ENCODE measurements at places on chromosomes 7 and 10.

DNA sequence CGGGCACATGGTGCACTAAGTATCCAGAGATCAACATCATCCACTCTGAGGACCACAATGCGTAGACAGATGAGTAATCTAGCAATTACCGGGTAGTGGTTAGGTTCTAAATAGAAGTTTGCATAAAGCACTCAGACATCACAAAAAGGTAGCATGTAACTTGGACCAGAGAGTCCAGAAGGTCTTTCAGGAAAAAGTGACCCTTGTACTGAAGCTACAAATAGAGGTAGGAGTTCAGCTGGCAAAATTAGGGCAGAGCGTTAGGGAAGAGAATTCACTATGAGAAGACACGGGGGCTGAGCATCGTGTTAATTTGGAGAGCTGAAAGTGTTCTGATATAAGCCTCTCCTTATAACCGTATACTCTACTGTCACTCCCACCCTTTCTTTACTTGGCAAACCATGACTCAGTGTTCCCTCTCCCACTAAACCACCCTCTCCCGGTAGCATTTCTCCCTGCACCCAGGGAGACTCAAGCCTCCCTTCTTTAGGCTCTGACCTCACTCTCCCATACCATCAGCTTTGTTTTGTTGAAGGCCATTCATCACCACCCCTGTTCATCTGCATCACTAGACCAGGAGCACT lies 222.2 kb upstream of the FZD1 start:
- no peak for DNase-seq

DNA sequence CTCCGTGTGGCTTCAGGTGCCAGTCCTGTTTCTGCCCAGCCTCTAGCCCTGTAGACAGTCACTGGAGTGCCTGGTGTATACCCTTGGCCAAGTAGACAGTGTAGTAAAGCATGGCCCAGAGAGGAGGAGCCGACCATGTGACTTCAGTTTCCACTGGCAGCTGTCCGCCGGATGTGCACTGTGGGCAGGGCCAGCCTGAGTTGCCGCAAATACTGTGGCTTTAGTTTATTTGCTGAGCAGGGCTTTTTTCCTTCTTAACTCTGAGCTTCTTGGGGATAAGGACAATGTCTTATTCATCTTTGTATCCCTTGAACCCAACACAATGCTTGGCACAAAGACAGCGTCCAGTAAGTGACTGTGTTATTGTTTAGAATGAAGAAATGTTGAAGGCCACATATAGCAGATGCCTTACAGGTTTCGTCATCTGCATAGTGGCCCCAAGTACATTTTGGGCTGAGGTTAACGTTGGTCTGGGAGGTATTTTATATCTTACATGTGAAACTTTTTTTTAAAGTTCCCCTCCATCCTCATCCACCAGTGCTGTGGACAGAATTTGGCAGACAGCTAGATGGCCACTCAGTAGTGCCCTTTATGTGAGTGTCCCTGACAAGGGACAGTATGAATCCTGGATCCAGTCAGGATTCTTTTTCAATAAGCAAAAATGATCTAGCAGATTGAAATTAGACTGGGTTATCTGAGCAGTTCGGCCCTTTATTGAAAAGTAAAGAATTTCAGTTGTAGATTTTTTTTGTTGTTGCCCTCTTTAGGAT lies 40.6 kb downstream of the CYP17A1 start:
- no peak for DNase-seq

- no peak for DNase-seq
Observed at GRCh38 chr7:89238156-89238555, 442.6 kb upstream of the TEX47 start.

GRCh38 chr7:35894721-35895120 lies 93.9 kb downstream of the SEPTIN7 start:
- no peak for DNase-seq

- no peak for DNase-seq
Observed at GRCh38 chr7:128962899-128963298, 25.2 kb downstream of the IRF5 start.

GRCh38 chr10:103450201-103450695 lies 1.9 kb downstream of the CALHM2 start:
- no peak for DNase-seq

DNA sequence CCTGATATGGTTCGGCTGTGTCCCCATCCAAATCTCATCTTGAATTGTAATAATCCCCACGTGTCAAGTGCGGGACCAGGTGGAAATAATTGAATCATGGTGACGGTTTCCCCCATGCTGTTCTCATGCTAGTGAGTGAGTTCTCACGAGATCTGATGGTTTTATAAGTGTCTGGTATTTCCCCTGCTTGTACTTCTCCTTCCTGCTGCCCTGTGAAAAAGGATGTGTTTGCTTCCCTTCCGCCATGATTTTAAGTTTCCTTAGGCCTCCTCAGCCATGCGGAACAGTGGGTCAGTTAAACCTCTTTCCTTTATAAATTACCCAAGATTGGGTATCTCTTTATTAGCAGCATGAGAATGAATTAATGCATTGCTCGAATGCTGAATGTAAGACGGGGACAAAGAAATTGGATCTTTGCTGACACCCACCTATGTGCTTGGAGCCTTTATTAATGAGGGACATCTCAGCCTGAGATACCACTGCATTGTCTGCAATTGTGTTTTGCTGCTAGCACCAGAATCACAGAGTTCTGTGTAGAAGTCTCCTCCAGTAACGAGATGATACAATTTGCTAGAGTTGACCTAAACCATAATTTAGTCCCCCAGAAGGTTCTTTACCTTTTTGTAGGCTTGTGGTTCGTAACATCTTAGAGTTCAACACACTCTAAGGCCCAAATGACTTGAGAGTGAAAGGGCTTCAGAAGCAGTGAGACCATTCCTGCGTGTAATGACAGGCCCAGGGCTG lies 28.6 kb downstream of the SLC35B4 start:
- DNase-seq: no peak

- no peak for DNase-seq
Observed at GRCh38 chr7:22137466-22137865, 191.8 kb upstream of the CDCA7L start.

- no peak for DNase-seq
Observed at GRCh38 chr7:92517631-92518030, 10.7 kb downstream of the PEX1 start.

DNA sequence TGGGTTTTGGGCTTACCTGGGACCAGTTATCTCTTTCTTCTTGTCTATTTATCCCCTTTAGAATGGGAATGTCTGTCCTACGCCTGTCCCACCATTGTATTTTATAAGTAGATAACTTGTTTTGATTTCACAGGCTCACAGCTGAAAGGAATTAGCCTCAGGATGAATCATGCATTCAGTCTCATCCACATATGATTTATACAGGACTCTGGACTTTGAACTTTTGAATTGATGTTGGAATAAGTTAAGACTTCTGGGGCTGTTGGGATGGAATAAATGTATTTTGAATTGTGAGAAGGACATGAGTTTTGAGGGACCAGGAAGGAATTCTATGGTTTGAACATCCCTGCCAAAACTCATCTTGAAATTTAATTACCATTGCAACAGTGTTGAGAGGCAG lies 112.6 kb downstream of the AMPH start:
- DNase-seq: no peak

- no peak for DNase-seq
Observed at GRCh38 chr10:132990684-132991545, 48.5 kb upstream of the CFAP46 start.

- DNase-seq: no peak
Observed at GRCh38 chr10:33638891-33639290, 304.4 kb upstream of the NRP1 start.

- no peak for DNase-seq
Observed at GRCh38 chr7:148772297-148773089, 73.8 kb downstream of the CUL1 start.

- DNase-seq: no peak
Observed at GRCh38 chr10:73655990-73656298, at the start of gene SYNPO2L. Gene SYNPO2L, minus strand, starts transcription at chr10:73656029. Its CDS starts 107 bp downstream, at chr10:73655922.

DNA sequence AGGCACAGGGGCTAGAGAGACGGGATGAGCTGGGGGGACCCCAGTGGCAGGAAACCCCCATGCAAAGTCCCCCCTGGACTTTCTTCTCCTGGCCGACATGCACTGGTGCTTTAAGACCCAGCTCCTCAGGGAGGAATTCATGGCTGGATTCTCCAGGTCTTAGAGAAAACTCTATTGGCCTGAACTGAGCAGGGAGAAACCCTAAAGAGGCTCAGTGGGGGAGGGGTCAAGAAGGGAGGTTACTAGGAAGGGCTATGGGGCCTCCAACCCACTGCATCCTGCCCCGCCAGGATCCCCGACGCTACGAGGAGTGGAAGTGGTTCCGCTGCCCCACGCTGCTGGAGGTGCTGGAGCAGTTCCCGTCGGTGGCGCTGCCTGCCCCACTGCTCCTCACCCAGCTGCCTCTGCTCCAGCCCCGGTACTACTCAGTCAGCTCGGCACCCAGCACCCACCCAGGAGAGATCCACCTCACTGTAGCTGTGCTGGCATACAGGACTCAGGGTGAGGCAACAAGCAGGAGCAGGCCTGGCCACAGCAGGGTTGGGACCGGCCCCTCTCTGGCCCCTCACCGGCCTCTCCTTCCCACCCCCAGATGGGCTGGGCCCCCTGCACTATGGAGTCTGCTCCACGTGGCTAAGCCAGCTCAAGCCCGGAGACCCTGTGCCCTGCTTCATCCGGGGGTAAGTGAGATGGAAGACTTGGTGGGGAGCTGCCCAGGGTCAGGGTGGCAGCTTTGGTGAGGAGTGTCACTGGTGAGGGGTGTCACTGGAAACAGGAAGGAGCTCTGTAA lies 13.8 kb downstream of the ATG9B start:
- DNase-seq: no peak

- DNase-seq: no peak
Observed at GRCh38 chr10:130686689-130687300, 550.6 kb downstream of the GLRX3 start.

DNA sequence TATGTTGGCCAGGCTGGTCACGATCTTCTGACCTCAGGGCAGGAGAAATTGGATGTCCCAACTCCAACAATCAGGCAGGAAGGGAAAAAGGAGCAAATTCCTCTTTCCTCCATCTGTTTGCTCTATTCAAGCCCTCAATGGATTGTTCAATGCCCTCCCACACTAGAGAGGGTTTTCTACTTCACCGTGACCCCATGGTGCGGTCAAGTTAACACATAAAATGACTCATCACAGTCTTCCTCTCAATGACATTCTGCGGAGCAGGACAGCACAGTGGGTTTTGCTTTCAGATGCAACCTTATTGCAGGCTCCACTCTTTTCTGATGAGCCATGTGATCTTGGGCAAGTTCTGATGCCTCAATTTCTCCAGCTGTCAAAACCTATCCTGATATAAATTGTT lies 364.9 kb downstream of the ANKRD30A start:
- no peak for DNase-seq

GRCh38 chr10:89165923-89166322 lies 41.2 kb downstream of the CH25H start:
- DNase-seq: no peak

DNA sequence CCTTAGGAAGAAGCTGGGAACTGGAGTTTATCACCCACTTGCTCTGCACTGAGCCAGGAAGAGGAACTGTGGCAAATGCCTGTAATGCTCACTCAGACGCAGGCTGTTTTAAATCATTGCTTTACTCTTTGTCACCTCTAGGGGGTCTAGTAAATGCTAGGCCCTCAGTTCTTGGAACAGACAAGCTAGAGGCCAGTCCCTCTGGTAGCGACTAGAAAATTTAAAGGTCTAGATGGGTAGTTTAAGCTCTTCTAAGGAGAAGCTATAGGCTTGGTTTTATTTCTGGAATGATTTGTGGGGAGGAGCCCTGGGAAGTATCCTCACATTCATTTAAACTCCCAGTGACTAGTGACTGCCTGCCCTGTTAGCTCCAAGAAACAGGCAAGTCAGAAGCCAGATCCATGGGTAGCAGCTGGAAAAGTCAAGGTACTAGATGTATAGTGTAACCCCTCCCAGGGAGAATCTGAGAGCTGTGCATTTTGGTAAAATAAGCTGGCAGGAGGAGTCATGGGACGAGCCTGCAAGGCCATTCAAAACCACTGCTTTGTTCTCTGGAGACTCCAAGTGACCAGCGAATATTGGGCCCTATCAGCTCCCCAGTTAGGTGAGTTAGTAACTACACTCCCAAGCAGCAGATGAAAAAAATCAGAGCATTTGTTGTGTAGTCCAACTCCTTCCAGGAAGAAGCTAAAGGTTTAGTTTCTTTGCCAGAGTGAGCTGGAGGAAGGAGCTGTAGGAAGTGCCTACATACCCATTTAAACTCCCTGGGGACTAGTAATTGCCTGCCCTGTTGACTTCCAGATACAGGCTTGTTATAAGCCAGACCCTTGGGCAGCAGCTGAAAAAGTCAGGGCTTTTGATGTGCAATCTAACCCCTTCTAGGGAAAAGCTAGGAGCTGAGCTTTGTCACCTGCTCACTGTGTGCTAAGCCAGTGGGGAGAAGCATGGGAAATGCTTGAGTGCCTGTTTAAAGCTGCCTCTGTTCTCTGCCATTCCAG lies 68.9 kb downstream of the DYNC1I1 start:
- no peak for DNase-seq
